ENCODE measurements at places on chromosomes 16 and 17.

GRCh38 chr17:28760601-28761562, 17.1 kb downstream of the TRAF4 start:
- DNase-seq = no peak

DNA sequence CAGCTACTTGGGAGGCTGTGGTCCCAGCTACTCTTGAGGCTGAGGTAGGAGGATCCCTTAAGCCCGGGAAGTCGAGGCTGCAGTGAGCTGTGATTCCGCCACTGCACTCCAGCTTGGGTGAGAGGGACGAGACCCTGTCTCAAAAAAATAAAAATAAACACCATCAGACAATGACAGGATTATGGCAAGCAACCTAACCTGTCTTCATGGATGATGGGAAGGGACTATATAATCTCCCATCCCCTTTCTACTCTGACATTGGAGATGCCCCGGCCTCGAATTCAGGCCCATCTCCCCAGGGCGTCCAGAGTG, 893 bp downstream of the TRIM25 start:
- no peak for DNase-seq

GRCh38 chr17:6108987-6109386, 38.8 kb downstream of the WSCD1 start:
- no peak for DNase-seq

DNA sequence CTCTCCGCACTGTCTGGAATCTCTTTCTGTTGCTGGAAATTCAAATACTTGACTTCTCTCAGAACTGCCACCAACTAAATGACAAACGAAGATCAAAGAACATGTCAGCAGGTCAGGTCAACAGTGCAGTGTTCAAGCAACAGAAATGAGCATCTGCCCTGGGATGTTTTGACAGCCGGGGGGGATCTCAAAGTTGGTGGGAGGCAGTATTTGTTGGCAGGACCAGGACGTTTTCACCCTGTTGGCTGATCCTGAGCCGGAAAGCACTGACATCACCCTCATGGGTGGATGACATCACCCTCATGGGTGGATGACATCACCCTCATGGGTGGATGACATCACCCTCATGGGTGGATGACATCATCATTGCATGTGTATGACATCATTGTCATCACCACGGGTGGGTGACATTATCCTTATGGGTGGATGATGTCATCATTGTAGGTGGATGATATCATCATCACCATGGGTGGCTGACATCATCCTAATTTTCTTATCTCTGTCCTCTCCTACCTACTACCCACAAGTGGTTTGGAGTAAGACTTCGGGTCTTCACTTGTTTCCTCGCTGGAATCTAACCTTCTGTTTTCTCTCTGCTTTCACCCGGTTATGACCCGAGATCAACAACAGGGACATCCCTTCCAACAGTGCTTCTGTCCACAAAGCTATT, 18.9 kb downstream of the DNAH17 start:
- DNase-seq = no peak

- no peak for DNase-seq
Measured at GRCh38 chr17:26818736-26819135, 475.2 kb upstream of the WSB1 start.

GRCh38 chr17:8503807-8504206, 68.1 kb downstream of the NDEL1 start:
- DNase-seq = no peak

GRCh38 chr17:38701504-38702165, 3.4 kb upstream of the MLLT6 start:
- DNase-seq = no peak

Data from SW 1271 (cell line).